ENCODE measurements at places on chromosomes 1 and 21.

- DNase-seq, result peak; percentile 40
Observed at GRCh38 chr1:23168079-23168444, 594 bp downstream of the LUZP1 start.

- DNase-seq, result no peak
Observed at GRCh38 chr1:235953801-235954200, 87.1 kb upstream of the LYST start.

- DNase-seq, result no peak
Observed at GRCh38 chr1:83641206-83641658, 357.7 kb downstream of the TTLL7 start.

- no peak for DNase-seq
Observed at GRCh38 chr1:217272385-217272784, 358.5 kb downstream of the GPATCH2 start.

- no peak for DNase-seq
Observed at GRCh38 chr1:15400627-15401026, 9.1 kb upstream of the EFHD2 start.

DNA sequence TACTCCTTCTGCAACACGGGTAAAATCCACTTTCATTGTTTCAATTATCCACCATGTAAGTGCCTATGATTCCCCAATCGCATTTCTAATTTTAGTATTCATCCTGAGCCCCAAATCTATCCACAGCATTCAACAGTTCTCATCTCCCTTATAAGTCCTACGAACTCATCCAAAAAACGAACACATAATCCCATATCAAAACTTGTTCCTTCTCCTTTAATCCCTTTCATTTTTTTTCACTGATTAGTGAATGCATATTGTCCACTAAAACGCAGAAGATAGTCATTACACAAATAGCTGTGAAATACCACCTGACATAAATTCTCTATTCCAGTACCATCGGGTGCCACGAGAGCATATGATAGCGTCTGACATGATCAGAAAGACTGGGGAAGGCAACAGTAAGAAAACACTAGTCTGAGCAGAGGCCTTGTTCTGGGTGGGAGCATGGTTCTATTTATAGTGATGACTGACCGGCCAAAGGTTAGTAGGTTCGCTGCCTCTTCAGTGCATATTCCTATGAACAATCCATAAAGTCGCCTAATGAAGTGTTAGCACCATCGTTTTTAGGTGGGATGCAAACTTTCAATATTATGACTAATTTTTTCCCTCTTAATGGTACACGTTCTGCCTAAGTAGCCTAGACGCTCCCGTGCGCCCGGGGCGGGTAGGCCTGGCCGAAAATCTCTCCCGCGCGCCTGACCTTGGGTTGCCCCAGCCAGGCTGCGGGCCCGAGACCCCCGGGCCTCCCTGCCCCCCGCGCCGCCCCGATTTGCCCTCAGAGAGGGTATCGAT lies 648 bp downstream of the ATP5PF start:
- DNase-seq, result no peak

DNA sequence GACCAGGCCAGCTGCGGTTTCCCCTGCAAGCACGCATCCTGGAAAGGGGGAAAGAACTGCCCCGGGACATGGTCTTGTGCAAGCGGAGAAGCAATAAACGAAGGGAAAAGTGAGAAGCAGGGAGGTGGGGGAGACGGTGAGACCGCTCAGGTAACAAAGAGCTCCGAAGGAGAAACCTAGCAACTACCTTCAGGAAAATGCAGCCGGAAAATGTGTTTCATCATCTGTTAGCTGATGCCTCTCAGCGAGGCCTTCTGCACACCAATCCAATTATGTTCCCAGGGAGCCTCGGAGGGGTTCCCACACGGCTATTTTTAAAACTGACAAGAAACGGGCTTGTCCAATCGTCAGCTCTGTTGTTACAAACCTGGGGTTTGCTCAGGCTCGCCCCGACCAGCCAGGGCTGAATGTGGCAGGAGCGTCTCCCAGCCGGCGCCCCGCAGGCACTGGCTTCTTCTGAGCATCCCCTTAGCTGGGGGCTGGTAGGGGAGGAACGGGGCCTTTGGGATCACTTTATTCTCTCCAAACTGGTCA lies 3.4 kb downstream of the RIPK4 start:
- no peak for DNase-seq

- no peak for DNase-seq
Observed at GRCh38 chr1:19374926-19375325, 62.8 kb downstream of the SLC66A1 start.

DNA sequence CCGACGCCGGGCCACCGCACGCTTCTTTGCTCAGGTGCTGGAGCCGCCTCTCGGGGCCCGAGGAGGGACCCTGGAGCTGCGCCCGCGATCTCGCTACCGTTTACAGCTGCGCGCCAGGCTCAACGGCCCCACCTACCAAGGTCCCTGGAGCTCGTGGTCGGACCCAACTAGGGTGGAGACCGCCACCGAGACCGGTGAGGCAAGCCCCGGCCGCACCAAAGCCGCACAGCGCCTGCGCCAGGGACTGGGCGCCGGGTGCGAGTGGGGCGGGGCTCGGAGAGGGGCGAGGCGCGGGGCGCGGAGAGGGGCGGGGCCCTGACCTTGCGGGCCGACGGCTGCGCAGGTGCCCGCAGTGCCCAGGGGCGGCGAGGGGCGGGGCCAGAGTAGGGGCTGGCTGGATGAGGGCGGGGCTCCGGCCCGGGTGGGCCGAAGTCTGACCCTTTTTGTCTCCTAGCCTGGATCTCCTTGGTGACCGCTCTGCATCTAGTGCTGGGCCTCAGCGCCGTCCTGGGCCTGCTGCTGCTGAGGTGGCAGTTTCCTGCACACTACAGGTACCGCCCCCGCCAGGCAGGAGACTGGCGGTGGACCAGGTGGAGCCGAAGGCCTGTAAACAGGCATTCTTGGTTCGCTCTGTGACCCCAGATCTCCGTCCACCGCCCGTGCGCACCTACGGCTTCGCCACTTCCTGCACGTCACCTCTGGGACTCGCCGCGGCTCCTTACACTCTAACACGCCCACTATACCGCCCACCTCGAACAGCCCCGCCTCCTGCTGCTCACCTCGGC lies 9.8 kb upstream of the CDC20 start:
- DNase-seq, result peak; percentile 71

GRCh38 chr1:161044908-161045735 lies 655 bp downstream of the USF1 start:
- peak; percentile 36 for DNase-seq

DNA sequence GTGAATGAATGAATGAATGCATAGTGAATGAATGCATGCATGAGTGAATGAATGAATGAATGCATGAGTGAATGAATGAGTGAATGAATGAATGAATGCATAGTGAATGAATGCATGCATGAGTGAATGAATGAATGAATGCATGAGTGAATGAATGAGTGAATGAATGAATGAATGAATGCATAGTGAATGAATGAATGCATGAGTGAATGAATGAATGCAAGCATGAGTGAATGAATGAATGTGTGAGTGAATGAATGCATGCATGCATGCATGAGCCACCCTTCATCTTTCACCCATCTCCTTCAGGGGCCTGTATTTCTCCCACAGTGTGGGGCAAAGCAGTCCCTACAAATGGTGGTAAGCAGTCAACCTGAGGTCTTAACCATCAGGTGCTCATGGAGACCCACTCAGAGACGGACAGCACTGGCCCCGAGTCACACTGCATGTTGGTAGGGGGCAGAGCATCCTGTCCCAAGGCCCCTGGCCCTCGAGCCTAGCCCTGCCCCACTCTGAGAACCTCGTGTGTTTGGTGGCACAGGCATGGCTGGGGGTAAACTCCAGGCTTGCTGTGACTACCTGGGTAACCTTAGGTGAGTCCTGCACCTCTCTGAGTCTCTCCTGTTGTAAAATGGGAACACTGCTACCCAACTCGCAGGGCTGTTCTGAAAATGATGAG lies 28.0 kb upstream of the PAX7 start:
- DNase-seq, result no peak

DNA sequence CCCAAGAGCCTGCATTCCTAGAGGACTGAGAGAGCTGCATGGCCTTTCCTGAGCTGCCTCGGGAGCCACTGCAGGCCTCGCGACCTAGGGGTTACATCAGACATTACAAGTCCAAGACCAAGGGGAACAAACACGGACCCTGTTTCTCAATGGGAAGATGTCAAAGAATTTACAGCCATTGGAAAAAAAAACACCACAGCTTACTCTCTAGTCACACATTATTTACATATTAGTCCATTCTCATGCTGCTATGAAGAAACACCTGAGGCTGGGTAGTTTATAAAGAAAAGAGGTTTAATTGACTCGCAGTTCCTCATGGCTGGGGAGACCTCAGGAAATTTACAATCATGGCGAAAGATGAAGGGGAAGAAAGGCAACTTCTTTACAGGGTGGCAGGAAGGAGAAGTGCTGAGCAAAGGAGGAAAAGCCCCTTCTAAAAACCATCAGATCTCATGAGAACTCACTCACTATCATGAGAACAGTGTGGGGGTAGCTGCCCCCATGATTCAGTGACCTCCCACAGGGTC lies 8.4 kb upstream of the PRMT2 start:
- no peak for DNase-seq

DNA sequence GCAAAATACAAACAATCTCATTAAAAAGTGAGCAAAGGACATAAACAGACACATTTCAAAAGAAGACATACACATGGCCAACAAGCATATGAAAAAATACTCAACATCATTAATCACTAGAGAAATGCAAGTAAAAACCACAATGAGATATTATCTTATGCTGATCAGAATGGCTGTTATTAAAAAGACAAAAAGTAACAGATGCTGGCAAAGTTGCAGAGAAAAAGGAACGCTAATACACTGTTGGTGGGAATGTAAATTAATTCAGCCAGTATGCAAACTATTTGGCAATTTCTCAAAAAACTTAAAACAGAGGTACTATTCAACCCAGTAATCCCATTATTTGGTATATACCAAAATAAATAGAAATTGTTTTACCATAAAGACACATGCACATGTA lies 32.2 kb upstream of the TNFSF18 start:
- DNase-seq, result no peak

GRCh38 chr1:204931768-204932572 lies 61.3 kb downstream of the NFASC start:
- no peak for DNase-seq

DNA sequence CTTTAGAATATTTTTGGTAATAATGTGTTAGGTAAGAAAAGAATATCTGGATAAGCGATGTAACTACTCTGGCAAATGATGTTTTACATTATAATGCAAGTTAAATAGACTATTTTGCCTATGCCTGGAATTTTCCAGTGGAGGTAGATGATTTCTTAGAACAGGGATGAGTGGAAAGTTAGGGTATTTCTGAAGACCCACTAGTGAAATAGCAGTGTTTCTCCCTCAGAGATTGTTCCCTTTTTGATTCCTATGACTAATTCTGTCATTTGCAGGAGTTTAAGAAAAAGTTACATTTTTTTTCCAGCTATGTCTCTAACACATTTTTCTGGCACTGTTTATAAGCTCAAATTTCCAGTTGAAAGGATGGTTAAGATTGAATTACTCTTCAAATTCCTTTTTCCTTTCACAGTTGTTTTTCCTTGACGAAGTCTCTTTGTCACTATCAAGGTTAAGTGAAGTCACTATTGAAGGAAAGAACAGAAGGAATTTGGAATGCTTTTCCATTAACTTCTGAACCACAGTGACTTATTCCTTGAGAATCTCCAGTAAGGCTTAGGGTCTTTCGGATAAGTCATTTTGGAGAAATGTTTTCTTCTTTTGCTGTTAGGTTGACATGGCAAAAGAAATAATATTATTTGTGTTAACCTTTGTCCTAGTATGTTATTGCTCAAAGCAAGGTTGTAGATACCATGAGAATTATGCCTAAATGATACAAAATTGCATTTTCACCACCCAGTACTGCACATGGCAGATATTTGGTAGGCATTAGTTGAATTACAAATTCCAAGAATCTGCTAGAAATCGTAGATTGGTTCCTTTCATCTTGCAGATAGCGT lies 42.9 kb upstream of the ZNF326 start:
- DNase-seq, result no peak

GRCh38 chr1:245220381-245220985 lies 65.7 kb downstream of the KIF26B start:
- DNase-seq, result no peak

- no peak for DNase-seq
Observed at GRCh38 chr1:240650877-240651276, 38.9 kb upstream of the GREM2 start.

DNA sequence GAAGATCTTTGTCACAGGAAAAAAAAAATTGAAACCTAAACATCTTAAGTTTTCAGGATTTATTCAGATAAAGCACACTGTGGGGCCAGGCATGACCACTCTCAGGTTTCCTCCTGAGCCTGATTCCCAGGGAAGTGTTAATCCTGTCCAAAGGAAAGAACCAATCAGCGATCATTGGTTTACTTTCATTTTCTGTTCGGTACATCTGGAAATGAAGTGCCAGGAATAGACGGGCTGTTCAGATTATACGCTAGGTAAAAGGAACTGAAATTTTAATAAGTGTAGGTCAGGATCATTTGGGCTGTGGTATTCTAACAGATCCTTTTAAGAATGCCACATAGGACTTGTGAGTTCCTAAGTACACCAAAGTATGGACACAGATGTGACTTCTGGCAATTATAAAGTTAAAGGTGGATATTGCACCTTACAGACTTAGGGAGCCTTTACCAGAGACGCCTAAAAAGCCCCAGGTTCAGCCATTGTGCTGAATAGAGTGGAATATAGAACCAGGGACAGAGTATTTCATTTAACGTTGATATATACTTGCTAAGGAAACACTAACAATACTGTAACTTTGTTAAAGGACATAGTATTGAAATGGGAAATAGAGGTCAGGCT lies 9.3 kb upstream of the CACYBP start:
- no peak for DNase-seq

DNA sequence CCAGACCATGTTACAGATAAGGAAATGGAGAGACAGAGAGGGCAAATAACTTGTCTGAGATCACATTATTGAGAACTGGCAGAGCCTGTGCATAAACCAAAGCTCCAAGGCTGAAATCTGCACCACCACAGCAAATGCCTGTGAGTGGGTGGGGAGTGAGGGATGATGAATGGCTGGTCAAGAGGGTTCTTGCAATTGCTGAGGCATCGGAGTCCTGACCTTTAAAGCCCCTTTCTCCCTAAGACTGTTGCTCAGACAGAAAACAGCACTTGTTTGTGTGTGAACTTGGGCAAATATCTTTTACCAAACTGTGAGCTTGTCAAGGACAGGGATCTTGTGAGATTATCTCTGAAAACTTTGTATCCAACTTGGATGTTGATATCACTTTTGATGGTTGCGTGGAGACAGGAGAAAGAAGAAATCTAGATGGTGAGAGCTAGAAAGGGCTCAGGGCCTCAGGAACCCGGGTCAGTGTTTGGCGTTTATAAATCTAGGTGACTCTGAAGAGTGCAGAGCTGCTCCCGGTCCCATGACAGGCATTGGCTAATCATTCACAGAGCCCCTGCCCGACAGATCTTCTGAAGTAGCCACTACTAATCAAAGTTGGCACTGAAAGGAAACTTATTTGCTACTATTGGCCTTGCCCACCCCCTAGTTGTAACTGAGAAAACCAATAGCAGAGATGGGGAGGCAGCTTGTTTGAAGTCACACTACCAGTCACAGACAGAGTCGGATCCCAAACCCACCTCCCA lies 122.3 kb downstream of the FOXD2 start:
- DNase-seq, result no peak

GRCh38 chr1:192890134-192890533 lies 81.3 kb downstream of the RGS2 start:
- DNase-seq, result no peak

Measured in T-helper 1 cell (primary cell).